ENCODE measurements at places on chromosomes 7 and 10.
A peak's percentile ranks its signal among the peaks of the same experiment; 100 is the strongest.

DNA sequence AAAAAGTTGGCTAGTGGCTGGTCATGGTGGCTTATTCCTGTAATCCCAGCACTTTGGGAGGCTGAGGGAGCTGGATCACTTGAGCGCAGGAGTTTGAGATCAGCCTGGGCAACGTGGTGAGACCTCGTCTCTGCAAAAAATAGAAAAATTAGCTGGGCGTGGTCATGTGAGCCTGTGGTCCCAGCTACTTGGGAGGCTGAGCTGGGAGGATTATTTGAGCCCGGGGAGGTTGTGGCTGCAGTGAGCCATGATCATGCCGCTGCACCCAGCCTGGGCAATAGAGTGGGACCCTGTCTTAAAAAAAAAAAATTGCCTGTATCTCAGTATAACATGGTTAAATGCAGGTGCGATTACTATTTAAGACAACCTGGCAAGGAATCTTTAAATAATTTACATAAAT lies 61.0 kb downstream of the ADD3 start:
- H3K36me3 ChIP-seq = no peaks in the 10 kb centered on the region
- H3K4me3 ChIP-seq = no peak overlapping the region
- no peaks in the 10 kb centered on the region for H3K27me3 ChIP-seq
- no peaks in the 10 kb centered on the region for H3K4me1 ChIP-seq

GRCh38 chr7:94588075-94588474 lies 67.9 kb downstream of the SGCE start:
- H3K27ac ChIP-seq = no peak overlapping the region
- H3K4me3 ChIP-seq = no peak overlapping the region
- no peaks in the 10 kb centered on the region for H3K4me1 ChIP-seq

GRCh38 chr10:73886085-73886529 lies 11.8 kb upstream of the CAMK2G start:
- peak overlapping the region; percentile 99 for H3K27ac ChIP-seq
- no peak for DNase-seq
- no peak overlapping the region for H3K4me3 ChIP-seq
- H3K4me1 ChIP-seq = peaks cover 35% of the 10 kb centered on the region
- no peaks in the 10 kb centered on the region for H3K27me3 ChIP-seq

GRCh38 chr10:63209705-63210104 lies 76.6 kb downstream of the NRBF2 start:
- H3K4me3 ChIP-seq = no peak overlapping the region
- H3K4me1 ChIP-seq = peaks cover 13% of the 10 kb centered on the region
- peaks cover 86% of the 10 kb centered on the region for H3K36me3 ChIP-seq
- H3K27ac ChIP-seq = no peak overlapping the region
- H3K27me3 ChIP-seq = no peaks in the 10 kb centered on the region

DNA sequence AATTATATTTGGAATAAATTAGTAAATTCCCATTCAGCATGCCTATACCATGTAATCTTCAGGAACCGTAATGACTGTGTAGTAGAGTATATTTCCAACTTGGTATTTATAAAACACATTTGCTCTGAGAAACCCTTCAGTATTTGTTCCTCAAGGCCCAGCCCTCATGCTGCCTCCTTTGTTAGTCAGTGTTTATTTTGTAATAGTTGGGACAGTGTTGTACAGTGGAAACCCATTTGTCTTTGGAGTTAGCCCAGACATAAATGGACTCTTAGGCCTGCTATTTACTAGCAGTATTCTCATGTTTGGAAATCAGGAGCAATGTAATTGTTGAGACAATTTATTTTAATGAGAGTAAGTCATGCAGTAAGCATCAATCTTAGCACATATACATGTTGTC lies 686.9 kb downstream of the AUTS2 start:
- no peak for DNase-seq
- H3K27ac ChIP-seq = no peak overlapping the region
- no peaks in the 10 kb centered on the region for H3K36me3 ChIP-seq
- no peaks in the 10 kb centered on the region for H3K4me1 ChIP-seq
- H3K4me3 ChIP-seq = no peak overlapping the region

GRCh38 chr10:22345301-22346095 lies at the start of gene SPAG6:
TSS of gene SPAG6 (plus strand) at chr10:22345496. CDS start at chr10:22345612, 116 bp downstream.
- H3K4me1 ChIP-seq = no peaks in the 10 kb centered on the region
- H3K4me3 ChIP-seq = no peak within 1 kb of the TSS
- no peaks in the 10 kb centered on the region for H3K36me3 ChIP-seq
- H3K27ac ChIP-seq = no peak within 1 kb of the TSS

DNA sequence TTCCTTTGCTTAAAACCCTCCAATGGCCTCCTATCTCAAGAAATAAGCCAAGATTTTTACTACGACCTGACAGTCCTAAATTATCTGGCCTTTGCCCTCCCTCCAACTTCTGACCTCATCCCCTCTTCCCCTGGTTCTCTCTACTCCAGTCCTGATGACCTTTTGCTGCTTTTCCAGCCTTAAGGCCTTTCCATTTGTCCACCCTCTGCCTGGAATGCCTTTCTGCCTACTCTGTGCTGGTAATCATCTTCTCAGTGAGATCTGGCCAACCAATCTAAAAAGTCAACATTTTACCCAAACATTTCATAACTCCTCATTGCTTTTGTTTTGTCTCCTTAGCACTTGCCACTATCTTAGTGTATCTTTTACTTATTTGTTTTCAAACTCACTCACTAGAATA lies 75.7 kb downstream of the VPS41 start:
- H3K36me3 ChIP-seq = no peaks in the 10 kb centered on the region
- no peaks in the 10 kb centered on the region for H3K4me1 ChIP-seq
- no peak overlapping the region for H3K27ac ChIP-seq
- H3K4me3 ChIP-seq = no peak overlapping the region

DNA sequence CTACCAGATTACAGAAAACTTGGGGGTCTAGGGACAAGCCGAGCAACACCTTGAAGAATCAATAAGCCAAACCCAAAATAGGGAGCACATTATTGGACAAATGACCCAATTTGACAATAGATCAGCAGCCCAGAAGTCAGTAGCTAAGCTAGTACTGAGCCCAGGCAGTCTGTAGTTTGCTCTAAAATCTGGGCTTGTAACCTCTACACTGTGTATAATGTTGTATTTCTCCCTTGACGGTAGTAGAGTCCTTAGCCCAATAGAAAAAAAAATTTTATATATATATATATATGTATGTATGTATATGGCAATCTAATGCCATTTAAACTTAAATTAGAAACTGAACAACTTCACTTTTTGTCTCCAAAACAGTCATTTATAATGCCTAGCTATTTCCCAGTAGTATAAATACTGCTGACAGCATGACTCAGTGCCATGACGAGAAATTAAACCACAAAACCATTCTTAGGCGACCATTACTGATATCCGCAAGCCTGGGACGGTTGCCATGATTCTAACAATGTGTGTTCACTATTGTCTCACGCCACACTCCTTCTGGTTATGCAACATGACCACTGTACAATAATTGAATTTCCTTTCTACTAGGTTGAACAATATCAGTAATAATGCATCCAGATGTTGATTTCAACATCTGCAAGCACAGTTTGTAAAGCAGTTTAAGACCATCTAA lies 110.5 kb downstream of the IPMK start:
- no peaks in the 10 kb centered on the region for H3K27me3 ChIP-seq
- DNase-seq = peak; percentile 85
- no peak overlapping the region for H3K4me3 ChIP-seq
- H3K36me3 ChIP-seq = no peaks in the 10 kb centered on the region
- peaks cover 10% of the 10 kb centered on the region for H3K4me1 ChIP-seq
- H3K27ac ChIP-seq = peak overlapping the region; percentile 38

- no peak overlapping the region for H3K27ac ChIP-seq
- H3K4me1 ChIP-seq = peaks cover 20% of the 10 kb centered on the region
- no peaks in the 10 kb centered on the region for H3K27me3 ChIP-seq
- no peaks in the 10 kb centered on the region for H3K36me3 ChIP-seq
Observed at GRCh38 chr10:96283756-96284155, 12.4 kb upstream of the BLNK start.

DNA sequence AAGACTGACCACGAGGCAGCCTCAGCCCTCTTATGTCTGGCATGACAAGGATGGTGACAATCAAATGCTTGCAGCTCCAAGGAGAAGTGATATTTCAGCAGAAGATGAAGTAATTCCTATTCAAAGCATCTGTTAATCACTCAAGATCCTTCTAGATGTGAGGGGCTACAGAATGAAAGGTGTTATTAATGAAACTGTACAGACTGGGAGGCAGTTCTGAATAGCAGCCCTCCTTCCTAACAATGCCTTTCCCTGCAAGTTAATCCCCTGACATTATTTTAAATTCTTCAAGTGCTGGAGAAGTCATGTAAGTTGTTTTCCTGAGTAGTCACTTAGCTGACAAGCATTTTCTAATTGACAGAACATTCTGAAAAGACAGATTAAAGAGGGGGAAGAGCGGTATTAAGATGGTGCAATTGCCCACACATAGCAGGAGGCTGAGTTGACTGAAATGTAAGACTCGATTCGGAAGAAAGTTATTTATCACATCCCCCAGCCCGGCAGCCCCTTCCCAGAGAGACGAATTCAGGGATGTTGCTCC lies 300.8 kb downstream of the GRID1 start:
- no peaks in the 10 kb centered on the region for H3K36me3 ChIP-seq
- no peak overlapping the region for H3K27ac ChIP-seq
- H3K4me1 ChIP-seq = no peaks in the 10 kb centered on the region
- DNase-seq = no peak
- no peaks in the 10 kb centered on the region for H3K27me3 ChIP-seq

- H3K4me3 ChIP-seq = no peak overlapping the region
- H3K27ac ChIP-seq = peak overlapping the region; percentile 100
- DNase-seq = no peak
Observed at GRCh38 chr10:52442576-52442975, 128.5 kb downstream of the DKK1 start.

DNA sequence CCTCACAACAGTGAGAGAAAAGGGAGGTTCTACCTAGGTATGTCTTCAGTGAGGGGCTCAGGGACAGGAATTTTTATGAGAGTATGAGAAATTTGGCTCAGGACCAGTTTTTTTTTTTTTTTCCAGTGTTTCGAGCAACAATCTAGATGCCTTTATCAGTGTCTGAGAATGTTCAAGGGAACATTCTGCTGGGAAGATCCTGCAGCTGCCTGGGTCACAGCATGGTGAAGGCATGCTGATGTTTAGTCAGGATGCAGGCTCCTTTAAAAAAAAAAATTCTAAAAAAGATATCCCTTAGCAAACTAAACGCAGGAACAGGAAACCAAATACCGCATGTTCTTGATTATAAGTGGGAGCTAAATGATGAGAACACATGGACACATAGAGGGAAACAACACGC lies 31.0 kb downstream of the SBDS start:
- H3K27ac ChIP-seq = no peak overlapping the region
- no peaks in the 10 kb centered on the region for H3K4me1 ChIP-seq
- no peak for DNase-seq
- H3K4me3 ChIP-seq = no peak overlapping the region

DNA sequence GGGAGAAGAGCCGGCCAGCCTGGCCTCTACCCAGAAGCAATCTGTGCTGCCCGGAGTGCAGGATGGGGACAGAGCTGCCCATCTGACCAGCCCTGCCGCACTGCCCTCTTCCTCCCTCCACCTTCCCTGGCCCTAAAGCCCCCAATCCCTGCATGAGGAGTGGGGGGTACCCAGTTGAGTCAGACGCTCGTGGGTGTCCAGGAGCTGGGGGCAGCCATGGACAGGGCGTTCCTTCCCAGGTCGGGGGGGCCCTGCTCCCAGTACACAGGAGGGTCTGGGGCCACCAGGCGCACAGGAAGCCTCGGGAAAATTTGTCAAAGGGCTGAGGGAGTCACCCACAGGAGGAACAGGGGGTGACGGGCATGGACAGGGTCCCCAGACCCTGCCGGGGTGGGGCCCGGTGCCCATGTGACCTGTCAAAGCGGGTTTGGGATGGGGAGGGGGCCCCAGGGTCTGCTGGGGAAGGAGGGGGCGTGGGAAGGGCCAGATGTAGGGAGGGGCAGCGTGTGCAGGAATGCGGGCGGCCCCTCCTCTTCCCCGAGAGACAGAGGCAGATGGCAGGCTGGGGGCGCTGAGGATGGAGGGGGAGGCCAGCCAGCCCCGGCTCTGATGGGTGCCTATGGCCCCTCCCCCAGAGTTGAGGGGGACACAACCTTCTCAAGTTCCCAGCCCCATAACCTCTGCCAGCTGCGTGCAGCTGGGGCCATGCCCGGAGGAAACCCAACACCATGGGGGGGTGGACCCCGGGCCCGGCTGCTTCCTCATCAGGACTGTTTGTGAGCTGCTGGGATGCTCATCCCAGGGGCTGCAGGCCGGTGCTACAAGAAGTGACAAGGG lies 21.5 kb upstream of the GRIFIN start:
- H3K27ac ChIP-seq = no peak overlapping the region
- no peaks in the 10 kb centered on the region for H3K27me3 ChIP-seq
- H3K36me3 ChIP-seq = no peaks in the 10 kb centered on the region

GRCh38 chr10:30999070-30999712 lies 32.5 kb downstream of the ZNF438 start:
- H3K27ac ChIP-seq = no peak overlapping the region
- H3K4me3 ChIP-seq = no peak overlapping the region
- H3K36me3 ChIP-seq = no peaks in the 10 kb centered on the region

DNA sequence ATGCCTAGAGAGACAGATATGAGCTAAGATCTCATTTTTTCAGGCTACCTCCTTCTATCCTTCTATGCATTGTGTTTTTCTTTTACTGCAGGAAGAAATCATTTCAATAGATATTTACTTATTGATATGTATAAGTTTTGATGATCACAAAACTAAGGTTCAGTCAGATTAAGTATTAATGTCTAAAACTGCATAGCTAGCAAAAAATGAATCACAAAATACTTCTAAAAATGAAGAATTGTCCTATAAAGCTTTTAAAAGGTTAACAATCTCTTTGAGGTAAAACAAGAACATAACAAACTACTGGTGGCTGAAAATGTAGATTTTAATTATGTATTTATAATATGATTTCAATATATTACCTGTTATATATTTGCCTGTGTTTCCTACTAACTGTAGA lies 632.9 kb upstream of the LRRTM3 start:
- H3K27me3 ChIP-seq = no peaks in the 10 kb centered on the region
- H3K4me1 ChIP-seq = no peaks in the 10 kb centered on the region

DNA sequence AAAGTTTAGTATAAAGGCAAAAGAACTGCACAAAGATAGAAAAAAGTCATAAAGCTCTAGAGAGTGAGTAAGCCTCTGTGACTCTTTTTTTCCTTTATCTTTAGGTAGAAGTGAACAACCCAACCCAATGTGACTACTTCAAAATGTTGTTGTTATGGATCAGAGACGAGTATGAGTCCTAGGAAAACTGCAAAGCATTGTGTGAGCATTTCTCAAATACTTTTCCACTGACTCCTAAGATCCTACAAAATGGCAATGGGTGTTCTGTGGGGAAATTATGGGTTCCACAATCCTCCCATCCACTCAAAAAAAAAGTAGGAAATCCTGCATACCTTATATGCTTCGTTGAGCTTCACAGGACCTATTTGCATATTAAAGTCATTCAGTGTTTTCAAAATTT lies 177.1 kb downstream of the DGKI start:
- peaks cover 25% of the 10 kb centered on the region for H3K4me1 ChIP-seq
- H3K27ac ChIP-seq = peak overlapping the region; percentile 79
- H3K27me3 ChIP-seq = no peaks in the 10 kb centered on the region

DNA sequence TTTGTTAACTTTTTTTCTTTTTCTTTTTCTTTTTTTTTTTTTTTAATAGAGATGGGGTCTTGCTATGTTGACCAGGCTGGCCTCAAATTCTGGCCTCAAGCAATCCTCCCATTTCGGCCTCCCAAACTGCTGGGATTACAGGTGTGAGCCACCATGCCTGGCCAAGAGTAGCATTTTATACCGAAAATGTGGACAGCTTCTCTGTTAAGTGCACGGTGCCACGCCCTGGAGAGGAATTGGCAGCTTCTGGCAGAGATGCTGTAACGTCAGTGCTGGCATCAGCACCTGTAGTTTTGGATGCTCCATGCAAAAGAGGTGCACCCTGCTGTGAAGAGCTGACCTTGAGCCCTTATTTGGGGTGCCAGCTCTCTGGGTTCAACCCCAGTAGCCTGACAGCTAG lies 18.2 kb downstream of the IL15RA start:
- peaks cover 7% of the 10 kb centered on the region for H3K4me1 ChIP-seq
- no peak overlapping the region for H3K4me3 ChIP-seq
- no peaks in the 10 kb centered on the region for H3K36me3 ChIP-seq
- no peaks in the 10 kb centered on the region for H3K27me3 ChIP-seq
- H3K27ac ChIP-seq = peak overlapping the region; percentile 21

All from RWPE2 (cell line).